C1 segment of cervical spinal cord (tissue), 14 donors: ENCODE measurements at places on chromosomes 1 and 21.

- no peak for DNase-seq
Observed at GRCh38 chr1:162976628-162977027, 92.5 kb upstream of the RGS4 start.

DNA sequence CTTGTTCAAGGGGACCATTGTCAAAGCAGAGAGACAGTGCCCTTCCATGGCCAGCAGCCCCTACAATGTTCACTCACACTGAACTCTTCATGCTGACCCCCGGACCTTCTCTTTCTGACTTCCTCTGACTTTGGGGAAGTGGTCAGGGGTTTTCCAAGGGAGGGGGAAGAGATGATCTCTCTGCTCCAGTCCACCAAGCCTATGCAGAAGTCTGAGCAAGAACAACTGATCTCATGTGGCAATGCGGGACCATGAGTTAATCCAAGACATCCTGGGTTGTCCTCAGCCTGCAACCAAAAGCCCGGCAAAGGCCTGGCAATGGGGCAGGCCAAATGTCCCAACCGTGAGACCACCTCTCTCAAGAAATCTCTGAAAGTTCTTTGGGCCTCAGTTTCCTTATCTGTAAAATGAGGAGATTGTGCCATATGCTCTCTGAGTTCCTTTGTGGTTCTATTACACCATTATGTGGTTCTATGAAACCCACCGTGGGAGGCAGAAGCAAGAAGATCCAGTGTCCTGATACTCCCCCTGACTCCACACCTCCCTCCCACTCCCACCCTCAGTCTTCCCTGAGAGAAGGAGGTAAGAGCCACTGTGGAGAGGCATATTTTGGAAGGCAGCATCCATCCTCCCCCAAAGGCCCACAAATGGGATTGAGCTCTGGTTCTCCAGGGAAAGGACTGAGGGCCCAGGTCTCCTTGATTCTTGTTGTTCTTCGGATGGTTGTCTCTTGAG is 11.8 kb upstream of the ARHGEF2 start:
- no peak for DNase-seq

DNA sequence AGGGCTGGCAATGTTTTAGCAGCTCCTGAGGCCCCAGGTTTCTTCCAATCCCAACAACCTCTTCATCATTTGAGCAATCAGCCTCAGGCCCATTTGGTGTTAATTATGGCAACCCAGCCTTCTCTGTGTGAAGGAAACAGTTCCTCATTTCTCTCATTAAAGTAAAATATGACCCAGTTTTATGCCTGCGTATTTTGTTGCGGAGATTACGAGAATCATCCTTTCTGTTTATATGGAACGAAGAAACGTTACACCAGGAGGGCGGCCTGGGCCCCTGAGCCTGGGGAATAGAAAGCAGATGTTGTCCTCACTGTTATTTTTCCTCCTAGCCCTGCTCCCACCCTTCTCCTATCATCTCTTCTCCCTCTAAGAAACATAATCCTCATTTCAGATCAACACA is 332.2 kb upstream of the USP24 start:
- DNase-seq = no peak

GRCh38 chr1:161342177-161342576 is 25.5 kb downstream of the CFAP126 start:
- no peak for DNase-seq
